ENCODE measurements at places on chromosomes 2 and 18.

DNA sequence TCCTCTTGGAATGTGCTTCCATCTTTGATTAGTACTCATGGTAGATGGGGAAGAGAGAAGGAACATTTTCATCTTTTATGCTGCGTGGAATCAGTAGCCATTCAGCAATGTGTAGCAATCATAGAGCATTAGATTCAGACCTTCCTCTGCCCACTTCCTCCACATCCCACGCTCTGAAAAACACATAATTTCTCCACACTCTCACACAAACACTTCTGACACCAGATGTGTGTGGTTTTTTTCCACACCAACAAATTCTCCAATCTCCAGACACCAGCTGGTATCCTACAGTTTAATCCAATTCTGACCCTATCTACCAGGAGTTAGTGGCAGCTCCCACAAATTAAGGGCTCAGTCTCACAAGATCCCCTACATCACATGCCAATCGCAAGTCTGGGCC lies 103.3 kb downstream of the AOX1 start:
- DNase-seq = no peak

GRCh38 chr2:219527076-219527394 lies 12.8 kb downstream of the ASIC4 start:
- no peak for DNase-seq

- no peak for DNase-seq
Measured at GRCh38 chr2:207479198-207479785, 50.5 kb upstream of the CREB1 start.

- no peak for DNase-seq
Measured at GRCh38 chr2:241546771-241547498, 11.6 kb upstream of the BOK start.

DNA sequence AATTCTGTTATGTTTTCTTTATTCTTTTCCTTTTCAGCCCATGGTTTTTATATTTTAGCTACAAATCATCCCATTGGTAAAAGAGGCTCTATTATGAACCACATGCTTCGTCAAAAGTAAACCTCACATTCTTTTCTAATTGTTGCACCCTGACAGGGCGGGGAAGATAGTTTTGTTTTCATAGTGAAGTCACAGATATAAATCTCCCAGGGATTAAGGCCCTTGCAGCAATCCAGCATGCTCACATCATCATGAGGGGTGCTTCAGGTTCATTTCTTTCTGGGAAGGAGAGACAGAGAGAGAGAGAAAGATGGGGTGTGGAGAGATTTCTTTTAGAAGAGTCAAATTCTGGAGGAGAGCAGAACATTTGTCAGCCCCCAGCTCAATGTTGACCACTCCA lies 124.5 kb upstream of the CDC42EP3 start:
- no peak for DNase-seq

DNA sequence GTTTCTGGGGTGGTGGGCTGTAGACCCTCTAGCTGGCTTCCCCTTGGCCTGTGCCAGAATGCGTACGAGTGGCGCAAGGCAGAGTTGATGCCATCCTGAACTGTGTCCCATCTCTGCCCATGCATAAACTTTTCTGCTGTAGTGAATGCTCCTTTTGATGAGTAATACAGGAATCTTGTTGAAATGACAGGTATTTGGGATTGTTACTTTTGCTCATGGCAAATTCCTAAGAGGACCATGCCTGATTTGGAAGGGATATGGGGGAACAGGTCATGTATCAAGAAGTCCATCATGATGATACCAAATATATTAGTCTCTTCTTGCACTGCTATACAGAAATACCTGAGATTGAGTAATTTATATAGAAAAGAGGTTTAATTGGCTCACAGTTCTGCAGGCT lies 648.0 kb downstream of the SLC4A3 start:
- DNase-seq = no peak

DNA sequence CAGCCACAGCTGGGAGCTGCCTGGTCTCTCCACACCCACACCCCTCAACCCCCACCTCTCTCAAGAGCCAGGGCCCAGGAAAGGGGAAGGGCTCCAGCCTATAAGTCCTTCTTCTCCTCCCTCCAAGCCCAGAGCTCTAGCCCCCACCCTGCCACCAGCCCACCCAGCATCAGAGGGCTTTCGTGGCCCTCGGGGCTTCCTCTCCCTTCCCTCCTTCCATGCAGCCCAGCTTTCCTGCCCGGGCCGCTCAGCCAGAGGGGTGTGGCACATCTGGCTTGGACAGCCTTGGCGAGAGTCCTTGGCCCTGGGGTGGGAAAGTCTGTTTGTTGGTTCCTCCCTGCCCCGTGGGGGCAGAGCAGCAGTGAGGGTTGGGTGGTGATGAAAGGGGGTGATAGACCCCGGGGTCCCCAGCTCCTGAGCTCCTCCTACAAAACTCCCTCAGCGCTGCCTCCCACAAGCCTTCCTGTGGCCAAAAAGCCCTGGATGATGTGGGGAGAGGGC lies 7.0 kb downstream of the TNS1 start:
- no peak for DNase-seq

DNA sequence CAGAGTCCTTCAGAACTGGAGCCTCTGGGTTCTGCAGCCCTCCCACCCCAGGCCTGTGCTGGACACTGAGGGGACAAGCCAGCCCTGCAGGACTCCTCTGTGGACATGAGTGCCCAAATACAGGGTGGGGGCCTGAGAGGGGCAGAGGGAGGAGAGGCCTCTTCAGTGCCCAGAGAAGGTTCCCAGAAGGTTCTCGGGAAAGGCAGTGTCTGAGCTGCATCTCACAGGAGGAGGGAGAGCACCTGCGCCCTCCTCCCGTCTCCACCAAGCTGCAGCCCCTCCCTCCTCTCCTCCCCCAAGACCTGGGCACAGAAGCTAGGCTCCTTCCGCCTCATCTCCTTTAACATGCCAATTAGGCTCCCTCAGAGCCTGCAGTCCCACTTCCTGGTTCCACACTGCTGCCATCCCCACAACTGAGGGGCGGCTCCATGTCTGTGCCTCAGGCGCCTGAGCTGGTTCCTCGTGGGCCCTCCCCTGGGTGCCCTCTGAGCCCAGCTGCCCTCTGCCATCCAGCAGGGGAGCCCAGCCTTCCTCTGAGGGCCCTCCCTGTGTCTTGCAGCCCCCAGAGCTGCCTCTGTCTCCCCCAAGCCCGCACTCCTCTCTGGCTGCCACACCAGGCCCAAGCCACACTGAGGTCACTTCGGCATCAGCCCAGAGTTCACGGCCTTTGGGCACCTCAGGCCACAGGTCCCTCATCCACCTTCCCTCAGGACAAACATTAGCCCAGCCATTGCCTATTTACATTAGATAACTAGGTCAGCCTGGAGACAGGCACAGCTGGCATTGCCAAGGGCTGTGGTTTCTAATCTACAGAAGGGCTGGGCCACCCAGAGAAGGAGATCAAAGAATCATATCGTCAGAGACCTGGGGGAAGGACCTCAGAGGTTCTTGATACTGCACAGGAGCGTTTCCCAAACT lies 28.9 kb downstream of the KCNK3 start:
- no peak for DNase-seq

- DNase-seq = no peak
Measured at GRCh38 chr2:146212602-146213001, 1632.2 kb upstream of the ACVR2A start.

DNA sequence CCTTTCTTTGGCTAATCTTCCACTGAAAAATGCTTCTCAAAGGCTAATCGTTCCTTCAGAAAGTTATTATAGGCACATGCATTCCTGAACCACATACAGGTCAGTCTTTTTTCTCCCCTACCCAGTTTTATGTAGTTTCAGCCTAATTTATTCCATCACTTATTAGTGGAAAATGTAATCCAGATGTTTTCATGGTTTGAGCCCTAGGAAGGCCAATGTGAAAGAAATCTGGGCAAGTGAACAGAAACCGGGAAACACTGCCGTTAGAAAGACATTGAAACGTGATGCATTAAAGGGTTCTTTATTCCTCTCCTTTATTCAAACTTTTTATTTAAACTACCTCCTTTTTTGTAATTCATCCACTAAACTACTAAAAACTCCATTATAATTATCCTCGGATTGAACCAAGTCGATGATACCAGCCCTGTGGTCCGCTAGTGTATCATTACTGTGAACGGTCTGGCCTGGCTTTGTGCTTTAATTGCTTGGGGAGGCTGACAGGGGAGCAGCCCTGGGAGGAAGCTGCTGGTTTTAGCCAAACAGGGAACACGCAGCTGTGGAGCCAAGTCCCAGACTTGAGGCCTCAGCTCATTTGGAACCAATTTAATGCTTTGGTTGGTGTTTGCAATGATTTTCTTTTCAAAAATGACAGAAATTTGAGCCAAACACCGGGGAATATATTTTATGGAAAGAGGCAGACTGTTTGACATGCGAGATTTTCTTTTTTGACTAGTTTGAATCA lies 149.2 kb downstream of the ARHGAP28 start:
- DNase-seq = no peak

DNA sequence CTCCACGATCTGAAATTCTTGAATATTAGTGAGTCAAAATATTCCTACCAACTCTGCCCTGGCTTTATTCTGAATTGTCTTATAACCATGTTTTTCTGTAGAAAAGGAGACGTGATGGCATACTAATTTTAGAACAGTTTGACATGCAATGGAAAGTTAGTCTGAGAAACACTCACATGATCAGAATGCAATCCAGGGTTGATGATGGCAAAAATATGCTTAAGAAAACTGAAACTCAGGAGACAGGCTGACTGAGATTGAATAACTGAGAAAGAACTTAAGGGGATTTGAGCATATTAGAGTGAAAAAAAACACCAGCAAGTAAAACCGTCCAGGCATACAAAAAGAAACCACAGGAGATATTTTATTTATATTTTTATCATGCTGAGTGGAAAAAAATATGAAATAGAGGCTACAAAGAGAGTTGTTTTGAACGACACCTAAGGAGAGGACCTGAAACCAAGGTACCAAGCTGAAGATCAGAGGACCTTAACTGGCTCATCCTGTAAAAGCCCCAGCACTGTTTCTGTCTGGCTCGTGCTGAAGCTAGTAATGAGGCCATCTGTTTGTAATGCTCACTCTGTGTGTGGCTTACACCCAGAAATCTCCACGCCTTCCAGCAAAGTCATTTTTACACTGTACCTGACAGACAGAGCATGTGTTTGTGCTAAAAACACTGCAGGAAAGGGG lies 437.2 kb upstream of the PKDCC start:
- no peak for DNase-seq

Measured in stimulated activated CD8-positive, alpha-beta memory T cell treated with anti-CD3 and anti-CD28 coated beads, Interleukin-4, amount 100 ng/mL, for 4 hours (primary cell).